ENCODE measurements at places on chromosomes 16 and 17.
A peak's percentile ranks its signal among the peaks of the same experiment; 100 is the strongest.

- DNase-seq, result peak; percentile 70
These were observed 621 bp downstream of the CEP95 start for GRCh38 chr17:64507413-64507782.

- DNase-seq, result peak; percentile 42
These were observed 152.2 kb downstream of the SNX11 start for GRCh38 chr17:48259694-48260291.

- peak; percentile 44 for DNase-seq
These were observed 8.1 kb upstream of the TIMP2 start for GRCh38 chr17:78933025-78933958.

DNA sequence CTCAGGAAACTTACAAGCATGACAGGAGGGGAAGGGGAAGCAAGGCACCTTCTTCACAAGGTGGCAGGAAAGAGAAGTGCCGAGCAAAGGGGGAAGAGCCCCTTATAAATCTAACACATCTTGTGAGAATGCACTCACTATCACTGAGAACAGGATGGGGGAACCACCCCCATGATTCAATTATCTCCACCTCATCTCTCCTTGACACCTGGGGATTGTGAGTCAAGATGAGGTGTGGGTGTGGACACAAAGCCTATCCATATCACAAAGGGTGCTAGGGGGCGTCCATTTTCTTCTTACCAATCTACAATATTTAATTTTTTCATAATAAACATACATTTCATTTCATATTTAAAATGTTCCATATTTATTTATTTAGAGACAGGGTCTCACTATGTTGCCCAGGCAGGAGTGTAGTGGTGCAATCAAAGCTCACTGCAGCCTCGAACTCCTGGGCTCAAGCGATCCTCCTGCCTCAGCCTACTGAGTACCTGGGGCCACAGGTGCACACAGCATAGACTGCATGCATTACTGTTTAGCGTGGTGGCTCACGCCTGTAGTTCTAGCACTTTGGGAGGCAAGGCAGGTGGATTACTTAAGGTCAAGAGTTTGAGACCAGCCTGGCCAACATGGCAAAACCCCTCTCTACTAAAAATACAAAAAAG is 26.5 kb upstream of the FAAP100 start:
- no peak for DNase-seq

GRCh38 chr17:44688675-44689476 is 700 bp downstream of the CCDC43 start:
- no peak for DNase-seq

DNA sequence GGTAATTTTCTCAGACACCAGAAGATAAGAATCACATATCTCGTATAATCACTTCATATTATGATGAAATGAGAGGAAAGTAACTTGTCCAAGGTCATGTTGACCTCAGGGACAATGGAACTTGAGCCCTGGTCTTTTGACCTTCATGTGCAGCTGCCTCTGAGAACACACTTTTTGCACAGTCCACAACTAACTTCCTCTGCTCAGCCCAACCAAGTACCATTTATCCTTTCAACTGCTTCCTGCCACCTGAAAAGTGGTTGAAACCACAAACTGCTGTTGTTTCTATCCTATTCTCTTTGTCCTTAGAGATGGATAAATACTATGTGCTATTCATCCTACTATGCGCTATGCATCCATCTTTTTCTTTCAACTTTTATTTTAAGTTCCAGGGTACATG is 2.3 kb upstream of the CCL1 start:
- no peak for DNase-seq

DNA sequence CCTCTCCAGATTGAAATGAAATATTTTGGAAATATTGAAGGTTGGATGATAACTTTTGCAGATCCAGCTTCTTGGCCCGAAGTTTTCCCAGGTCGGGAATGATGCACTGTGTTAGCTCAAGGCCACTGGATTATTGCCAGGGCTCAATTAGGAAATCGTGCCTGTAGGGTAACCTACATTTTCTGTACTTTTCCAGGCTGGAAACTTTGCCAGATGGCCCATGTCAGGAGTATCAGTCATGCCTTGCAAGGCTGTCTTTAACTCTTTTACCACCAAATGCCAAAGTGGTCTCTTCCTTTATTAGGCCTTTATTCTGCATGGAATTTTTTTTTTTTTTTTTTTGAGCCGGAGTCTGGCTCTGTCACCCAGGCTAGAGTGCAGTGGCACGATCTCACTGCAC is 8.9 kb upstream of the SEC14L1 start:
- no peak for DNase-seq

GRCh38 chr17:66520999-66521398 is 218.6 kb downstream of the PRKCA start:
- DNase-seq, result no peak

- DNase-seq, result peak; percentile 81
These were observed at the start of gene BCKDK for GRCh38 chr16:31108035-31108793. TSS of gene BCKDK (plus strand) at chr16:31108386. CDS start at chr16:31109224, 838 bp downstream.

DNA sequence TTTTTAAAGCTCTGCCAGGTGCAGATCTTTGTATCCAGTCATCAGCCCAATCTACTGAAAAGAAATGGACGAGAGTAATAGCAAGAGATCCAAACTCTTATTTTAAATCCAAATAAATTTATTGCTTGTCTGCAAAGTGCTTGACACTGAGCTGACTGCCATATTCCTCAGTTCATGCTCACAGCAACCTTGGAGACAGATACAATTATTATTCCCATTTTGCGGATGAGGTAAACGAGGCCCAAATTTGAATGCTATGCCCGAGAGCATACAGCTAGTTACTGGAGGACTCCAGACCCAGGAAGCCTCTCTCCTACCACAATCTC is 620 bp downstream of the NOB1 start:
- DNase-seq, result no peak

- DNase-seq, result no peak
These were observed 5.8 kb downstream of the ASB16 start for GRCh38 chr17:44176257-44176656.

DNA sequence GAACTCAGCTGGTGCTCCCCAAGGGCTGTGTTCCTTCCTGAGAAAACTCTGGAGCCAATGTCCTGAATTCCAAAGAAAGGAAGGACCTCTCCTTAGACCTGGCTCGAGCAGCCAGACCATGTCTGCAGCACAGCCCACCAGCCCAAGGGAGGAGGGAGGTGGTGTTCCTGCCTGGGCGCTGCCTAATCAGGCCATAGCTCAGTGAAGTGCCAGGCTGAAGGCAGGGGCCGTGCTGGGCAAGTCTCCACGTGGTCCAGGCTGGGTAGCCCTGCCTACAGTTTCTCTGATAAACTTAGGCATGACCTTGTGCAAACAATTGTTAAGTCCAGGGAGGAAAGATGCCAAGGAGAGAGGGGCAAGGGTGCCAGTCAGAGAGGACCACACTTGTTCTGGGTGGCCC is 76.8 kb downstream of the MPRIP start:
- DNase-seq, result no peak

DNA sequence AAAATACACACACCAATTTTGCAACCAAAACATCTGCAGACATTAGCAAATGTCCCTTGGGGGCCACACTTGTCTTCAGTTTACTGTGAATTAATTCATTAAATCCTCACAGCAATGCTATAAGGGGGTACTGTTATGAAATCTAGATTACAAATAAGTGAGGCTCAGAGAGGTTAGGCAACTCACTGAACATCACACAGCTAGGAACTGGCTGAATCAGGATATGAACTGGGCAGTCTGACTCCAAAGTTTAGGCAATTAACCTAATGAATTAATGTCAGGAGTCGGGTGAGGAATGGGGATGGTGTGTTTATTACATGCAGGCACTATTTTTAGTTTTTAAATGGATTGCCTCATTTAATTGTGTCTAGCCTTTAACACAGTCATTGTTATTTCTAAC is 305.7 kb upstream of the XYLT1 start:
- DNase-seq, result no peak

DNA sequence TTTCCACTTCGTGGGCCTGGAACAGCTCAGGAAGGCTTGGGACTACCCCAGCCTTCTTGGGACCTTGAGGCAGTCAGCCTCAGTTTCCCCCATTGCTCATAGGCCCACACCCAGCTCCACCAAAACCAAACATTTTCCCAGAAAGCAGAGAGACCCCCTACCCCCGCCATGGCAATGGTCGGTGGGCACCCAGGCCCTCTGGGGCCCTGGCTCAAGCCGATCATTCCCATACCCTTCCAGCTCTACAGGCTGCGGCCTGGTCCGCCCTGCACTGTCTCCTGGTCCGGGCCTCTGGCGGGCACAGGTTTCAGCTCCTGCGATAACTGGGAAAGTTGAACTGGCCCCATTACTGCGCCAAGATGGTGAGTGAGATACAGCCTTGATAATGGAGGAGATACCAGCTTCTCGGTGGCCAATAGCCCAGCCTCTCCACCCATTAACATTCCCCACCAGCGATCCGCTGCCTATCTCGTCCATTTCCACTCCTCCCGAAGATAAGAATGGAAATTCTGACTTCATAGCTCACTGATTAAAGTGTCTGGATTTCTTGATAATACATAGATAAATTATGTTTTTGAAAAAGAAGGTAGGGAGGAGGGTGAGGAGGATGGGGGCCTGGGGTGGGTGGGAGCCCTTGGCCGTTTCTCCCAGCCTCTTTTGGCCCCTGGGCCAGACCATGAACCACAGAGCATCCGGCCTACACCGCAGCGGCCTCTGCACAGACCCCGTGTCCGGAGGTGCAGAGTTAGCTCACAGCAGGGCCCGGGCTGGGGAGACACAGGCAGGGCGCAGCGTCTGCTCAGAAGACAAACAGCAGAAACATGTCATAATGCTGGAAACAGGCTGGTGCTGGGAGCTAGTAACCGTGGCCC is 11.6 kb downstream of the ZFPM1 start:
- no peak for DNase-seq
